ENCODE measurements at places on chromosomes 2 and 18.

- DNase-seq = no peak
Observed at GRCh38 chr18:58324824-58325480, 280.9 kb downstream of the NEDD4L start.

DNA sequence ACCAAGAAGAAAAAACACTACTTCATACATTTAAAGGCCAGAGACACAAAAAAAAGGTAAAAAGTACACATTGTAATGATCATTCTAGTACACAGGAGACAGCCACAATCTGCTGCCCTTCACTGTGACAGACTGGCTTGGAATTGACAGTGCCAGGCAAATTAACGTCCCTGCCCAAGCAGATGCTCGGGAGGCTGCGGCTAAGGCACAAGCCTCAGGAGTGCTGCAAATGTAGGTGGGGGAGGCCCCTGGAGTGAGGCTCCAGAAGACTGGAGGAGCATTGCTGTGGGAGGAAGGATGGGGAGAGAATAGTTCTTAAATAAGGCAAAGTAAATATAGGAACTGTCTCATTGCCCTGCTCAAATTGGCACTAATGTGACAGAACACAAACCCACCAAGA is 18.6 kb downstream of the ERCC3 start:
- no peak for DNase-seq

DNA sequence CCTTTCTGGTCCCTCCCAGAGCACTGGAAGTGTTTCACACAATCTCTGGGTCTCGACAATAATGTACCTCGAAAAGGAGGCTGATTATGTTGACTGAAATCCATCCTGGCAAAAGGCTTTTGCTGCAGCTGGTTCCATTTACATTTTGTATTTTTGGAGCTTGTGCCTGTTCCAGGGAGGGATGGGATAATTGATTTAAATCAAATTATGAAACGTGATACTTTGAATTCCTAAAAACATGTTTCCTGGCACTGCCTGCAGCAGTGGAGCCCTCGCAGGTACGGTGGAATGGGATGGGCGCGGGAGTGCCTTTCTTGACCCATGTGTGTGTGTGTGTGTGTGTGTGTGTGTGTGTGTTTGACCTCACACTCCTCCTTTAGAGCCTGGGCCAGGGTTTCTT is 455.5 kb upstream of the MEIS1 start:
- no peak for DNase-seq

DNA sequence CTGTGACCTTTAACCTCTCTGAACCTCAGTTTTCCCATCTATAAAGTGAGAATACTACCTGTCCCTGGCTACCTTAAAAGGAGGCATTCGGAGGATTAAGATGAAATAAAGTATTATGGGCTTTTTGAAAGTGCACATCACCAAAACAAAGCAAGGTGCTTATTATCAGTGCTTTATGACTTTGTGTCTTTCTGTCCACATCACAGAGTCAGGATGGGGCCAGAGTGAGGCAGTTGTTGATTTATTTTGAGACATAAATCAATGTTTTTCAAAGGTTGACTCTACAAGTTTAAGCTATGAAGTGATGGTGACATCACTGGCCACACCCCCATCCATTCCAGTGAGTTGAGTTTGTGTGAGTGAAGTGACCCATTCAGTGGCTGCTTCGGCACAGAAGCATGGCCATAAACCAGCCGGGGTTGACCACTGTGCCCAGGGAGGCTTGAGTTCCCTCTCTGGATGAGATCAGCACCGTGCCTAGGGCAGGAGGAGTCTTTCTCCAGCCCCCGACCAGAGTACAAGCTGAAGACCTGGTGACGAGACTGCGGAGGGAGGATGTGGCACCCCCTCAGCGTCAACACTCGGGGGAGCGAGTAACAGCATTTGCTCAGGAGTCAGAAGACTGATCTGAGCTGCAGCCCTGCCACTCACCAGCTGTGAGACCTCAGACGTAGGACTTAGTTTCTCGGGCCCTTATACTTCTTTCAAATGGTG is 89.0 kb upstream of the PPP1CB start:
- DNase-seq = no peak

- no peak for DNase-seq
Observed at GRCh38 chr2:120765678-120766469, 30.2 kb downstream of the GLI2 start.

DNA sequence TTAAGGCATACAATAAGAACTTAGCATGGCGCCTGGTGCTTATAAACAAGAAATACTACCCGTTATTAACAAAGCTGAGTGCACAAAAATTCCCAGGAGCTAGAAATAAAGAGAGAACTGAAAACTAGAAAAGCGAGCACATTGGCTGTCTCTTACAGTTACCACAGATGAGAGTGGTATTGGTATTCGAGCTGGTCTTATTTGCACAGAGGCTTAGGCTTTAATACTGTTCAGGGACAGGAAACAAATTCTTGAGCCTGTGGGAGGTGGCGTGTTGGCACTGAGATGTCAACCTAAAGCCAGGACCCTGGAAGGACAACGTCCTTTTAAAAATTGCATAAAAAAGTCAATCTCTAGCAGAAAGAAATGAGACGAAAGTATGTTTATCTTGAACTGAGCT is 67.3 kb upstream of the IGFBP2 start:
- no peak for DNase-seq

DNA sequence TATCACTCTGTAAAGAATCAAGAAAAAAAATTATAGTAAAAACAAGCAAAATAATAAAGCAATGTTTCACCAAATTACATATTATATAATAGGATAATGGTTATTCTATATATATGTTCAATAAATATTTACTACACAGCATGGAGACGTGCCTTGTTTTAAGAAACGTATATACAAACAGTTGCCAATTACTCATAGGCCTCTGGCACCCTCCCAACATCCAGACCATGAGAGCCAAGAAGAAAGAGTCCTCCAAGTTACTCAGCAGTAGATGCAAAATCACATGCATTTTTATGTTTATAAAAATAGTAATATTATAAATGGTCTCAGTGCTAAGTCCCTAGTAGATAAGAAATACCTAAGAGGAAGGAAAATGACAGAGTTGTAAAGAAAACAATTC is 64.8 kb downstream of the REV1 start:
- DNase-seq = no peak

- no peak for DNase-seq
Observed at GRCh38 chr2:183162362-183162761, 38.1 kb downstream of the NUP35 start.

DNA sequence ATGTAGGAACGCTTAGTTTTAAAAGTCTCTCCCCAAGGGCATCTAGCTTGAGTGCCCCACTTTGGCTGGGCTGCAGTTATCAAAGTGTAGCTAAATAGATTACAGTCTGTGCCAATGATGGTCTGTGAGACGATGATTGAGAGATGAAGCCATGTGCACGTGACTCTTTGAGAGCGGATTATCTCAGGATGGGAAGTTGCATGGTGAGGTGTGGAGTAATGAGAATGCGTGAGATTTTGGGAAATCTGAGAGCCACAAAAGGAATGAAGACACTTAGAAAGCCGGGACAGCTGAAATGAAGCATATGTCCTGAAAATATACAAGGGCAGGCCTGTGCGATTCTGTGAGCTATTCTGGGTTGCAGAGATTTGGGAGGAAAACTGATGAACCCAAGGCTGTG is 370.0 kb downstream of the TGIF1 start:
- no peak for DNase-seq

GRCh38 chr2:60053791-60054190 is 499.7 kb downstream of the BCL11A start:
- DNase-seq = no peak

- DNase-seq = no peak
Observed at GRCh38 chr18:70219688-70220087, 14.2 kb upstream of the RTTN start.
